ENCODE measurements at places on chromosomes 1 and 21. TPM values are rescaled to one million over a fixed set of nuclear protein-coding genes. Genes with fewer than 3 reads are reported as not detected.

DNA sequence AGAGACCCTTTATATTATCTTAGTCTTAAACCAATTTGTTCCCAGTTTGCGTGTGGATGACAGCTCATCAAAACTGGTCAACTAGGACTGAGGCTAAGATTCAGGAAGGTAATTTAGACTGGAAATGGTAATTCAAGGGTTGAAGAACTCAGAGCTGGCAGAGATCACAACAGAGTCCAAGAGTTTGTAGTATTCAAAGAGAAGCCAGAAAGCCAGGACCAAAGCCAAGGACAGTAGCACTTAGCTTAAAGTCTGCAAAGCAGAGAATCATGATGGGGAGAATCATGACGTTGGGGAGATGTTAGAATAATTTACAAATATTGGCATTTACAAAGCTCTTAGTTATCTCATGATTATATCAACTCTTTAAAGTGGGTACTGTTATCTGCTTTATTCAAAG is 32.6 kb downstream of the RNF11 start:
- peaks cover 57% of the 10 kb centered on the region for H3K4me1 ChIP-seq
- no peak overlapping the region for H3K4me3 ChIP-seq
- no peaks in the 10 kb centered on the region for H3K36me3 ChIP-seq
- no peaks in the 10 kb centered on the region for H3K27me3 ChIP-seq

The TNFRSF18 gene
- total RNA-seq = 1.3 TPM

The MANEAL gene
- total RNA-seq = 1.8 TPM

- peaks cover 50% of the 10 kb centered on the region for H3K4me1 ChIP-seq
- no peaks in the 10 kb centered on the region for H3K36me3 ChIP-seq
Observed at GRCh38 chr1:40663324-40664166, 1.9 kb downstream of the RIMS3 start.

The XCL1 gene
- 0.54 TPM for total RNA-seq

DNA sequence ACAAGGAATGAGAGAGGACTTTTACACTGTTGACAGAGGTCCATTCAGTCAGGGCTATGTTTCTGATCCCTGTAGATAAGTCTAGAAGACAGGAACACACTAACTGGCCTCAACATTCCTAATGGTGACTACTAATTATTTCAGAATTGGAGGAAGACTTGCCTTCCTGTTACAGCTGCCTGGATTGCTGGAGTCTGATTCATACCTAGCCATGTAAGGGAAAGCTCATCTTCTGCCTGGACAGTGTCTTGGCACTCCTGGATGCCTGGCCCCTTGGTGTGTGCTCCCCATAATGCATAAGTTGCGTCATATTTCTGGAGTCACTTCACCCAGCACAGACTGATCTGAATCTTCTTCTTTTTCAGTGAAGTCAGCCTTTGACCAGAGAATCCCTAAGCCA is 326.0 kb upstream of the RUNX1 start:
- H3K4me3 ChIP-seq = no peak overlapping the region
- H3K36me3 ChIP-seq = no peaks in the 10 kb centered on the region
- no peak for DNase-seq
- peaks cover 12% of the 10 kb centered on the region for H3K4me1 ChIP-seq
- no peaks in the 10 kb centered on the region for H3K27me3 ChIP-seq
- no peak overlapping the region for H3K27ac ChIP-seq

DNA sequence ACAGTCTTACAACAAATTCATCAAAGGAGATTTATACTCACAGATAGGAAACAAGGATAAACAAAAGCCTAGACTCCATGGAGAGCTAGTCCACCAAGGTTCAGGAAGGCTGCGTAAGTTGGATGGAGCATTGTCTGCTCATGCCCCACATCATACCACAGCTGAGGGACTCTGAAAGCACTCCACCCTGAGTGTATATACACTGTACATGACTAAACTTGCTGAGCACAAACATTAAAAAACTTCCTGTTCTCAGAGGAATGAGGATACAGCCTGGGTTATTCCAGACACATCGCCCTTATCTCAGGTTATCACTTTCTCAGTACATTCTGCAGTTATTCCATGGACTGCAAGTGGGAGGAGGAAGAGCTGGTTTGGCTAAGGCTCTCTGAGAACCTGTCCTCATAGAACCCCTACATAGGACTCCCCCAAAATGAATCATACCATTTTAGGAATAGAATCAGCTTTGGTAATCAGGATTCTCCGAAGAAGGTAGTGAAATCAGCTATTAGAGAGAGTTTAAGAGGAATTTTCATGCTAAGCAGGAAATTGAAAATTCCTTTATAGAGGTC is 58.0 kb upstream of the PRMT6 start:
- no peak overlapping the region for H3K4me3 ChIP-seq
- DNase-seq = no peak
- no peaks in the 10 kb centered on the region for H3K27me3 ChIP-seq

All from thoracic aorta (tissue), 2 donors.